HFF-Myc (cell line): ENCODE measurements at places on chromosomes 2 and 18.
A peak's percentile ranks its signal among the peaks of the same experiment; 100 is the strongest.

DNA sequence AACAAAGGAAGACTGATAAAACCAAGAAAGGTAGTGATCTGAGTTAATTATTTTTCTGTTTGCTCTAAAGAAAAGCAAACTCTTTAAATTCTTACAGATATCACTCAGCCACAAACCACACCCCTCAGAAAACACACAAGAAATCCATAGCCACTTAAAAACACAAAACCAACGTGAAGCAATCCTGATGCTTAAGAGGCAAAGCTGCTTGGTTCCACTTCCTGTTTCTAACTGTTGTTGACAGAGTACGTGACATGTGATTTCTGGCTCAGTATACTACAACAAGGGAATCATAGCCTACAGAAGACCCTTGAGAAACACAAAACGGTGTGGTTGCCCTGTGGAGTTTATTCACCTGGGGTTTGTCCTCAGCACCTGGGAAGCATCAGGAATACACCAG, 240.9 kb upstream of the APCDD1 start:
- no peak for DNase-seq

GRCh38 chr2:46117379-46117778, 179.8 kb upstream of the EPAS1 start:
- DNase-seq, result peak; percentile 37

DNA sequence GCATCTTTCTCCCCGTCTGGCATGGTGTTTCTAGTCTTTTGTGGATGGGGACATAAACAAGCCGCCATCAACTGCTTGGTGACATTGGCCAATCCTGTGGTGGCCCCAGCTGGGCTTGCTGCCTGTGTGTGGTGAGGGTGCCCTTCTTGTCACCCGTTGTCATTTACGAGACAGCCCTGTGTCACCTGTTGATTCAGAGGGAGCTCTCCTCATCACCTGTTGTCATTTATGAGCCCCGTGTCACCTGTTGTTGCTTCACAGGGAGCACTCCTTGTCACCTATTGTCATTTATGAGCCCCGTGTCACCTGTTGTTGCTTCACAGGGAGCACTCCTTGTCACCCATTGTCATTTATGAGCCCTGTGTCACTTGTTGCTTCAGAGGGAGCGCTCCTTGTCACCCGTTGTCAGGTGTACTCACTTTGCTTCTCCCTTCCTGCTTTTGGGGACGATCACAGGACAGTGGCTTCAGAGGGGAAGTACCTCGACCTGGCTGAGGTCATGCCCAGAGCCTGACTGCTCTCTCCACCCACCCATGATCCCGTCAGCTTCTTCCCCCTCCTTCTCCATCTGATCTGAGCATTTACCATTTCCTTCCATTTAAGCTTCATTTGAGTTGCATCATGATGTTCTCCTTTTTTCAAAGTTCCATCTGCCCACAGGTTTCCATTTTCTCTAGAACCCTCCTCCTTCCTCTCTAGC, 29.1 kb downstream of the HPCAL1 start:
- DNase-seq, result no peak

GRCh38 chr2:2688254-2688653, 357.2 kb upstream of the MYT1L start:
- DNase-seq, result no peak

- no peak for DNase-seq
Observed at GRCh38 chr2:224024270-224024669, 14.8 kb downstream of the SERPINE2 start.

GRCh38 chr2:47301731-47302130, 101.2 kb upstream of the MSH2 start:
- no peak for DNase-seq

- DNase-seq, result no peak
Observed at GRCh38 chr2:85804583-85804982, 50.8 kb downstream of the ATOH8 start.

GRCh38 chr2:102735416-102736109, 26.3 kb upstream of the TMEM182 start:
- DNase-seq, result no peak

DNA sequence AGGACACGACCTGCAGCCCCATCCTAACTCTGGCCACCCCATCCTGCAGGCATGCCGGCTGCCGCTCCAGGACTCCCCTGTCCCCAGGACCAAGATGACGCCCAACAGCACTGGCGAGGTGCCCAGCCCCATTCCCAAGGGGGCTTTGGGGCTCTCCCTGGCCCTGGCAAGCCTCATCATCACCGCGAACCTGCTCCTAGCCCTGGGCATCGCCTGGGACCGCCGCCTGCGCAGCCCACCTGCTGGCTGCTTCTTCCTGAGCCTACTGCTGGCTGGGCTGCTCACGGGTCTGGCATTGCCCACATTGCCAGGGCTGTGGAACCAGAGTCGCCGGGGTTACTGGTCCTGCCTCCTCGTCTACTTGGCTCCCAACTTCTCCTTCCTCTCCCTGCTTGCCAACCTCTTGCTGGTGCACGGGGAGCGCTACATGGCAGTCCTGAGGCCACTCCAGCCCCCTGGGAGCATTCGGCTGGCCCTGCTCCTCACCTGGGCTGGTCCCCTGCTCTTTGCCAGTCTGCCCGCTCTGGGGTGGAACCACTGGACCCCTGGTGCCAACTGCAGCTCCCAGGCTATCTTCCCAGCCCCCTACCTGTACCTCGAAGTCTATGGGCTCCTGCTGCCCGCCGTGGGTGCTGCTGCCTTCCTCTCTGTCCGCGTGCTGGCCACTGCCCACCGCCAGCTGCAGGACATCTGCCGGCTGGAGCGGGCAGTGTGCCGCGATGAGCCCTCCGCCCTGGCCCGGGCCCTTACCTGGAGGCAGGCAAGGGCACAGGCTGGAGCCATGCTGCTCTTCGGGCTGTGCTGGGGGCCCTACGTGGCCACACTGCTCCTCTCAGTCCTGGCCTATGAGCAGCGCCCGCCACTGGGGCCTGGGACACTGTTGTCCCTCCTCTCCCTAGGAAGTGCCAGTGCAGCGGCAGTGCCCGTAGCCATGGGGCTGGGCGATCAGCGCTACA, 2.1 kb downstream of the GPBAR1 start:
- no peak for DNase-seq

GRCh38 chr2:207432453-207432852, 97.3 kb upstream of the CREB1 start:
- peak; percentile 16 for DNase-seq

DNA sequence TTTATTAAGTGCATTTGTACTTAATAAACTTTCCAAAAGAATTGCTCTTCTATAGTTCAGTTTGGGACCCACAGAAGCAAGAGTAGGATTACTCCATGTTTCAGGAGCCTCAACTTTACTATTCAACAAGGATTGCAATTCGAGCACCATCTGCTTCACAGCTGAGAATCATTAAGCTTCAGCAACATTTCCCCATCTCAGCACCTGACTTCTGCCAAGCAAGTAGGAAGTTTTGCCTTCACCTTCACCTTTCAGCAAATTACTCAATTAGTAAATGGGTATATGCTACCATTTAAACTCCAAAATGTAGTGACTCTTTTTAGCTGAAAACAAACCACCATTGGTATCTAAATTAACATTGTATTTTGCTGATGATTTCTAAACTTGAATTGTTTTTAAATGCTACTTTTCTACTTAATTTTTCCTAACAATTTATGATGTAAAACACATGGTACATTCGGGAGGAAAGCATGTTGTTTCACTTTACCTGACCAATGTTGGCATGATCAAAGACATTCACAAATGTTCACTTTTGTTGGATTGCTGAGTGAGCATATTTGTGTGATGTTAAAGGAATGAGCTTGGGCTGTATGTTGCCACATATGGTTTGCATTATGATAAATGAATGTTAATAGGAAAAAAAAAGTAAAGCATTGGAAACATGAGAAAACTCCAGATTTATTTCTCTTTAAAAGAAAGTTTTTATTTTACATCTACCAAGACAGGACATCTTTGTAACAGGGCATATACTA, 159.2 kb downstream of the GULP1 start:
- peak; percentile 44 for DNase-seq

DNA sequence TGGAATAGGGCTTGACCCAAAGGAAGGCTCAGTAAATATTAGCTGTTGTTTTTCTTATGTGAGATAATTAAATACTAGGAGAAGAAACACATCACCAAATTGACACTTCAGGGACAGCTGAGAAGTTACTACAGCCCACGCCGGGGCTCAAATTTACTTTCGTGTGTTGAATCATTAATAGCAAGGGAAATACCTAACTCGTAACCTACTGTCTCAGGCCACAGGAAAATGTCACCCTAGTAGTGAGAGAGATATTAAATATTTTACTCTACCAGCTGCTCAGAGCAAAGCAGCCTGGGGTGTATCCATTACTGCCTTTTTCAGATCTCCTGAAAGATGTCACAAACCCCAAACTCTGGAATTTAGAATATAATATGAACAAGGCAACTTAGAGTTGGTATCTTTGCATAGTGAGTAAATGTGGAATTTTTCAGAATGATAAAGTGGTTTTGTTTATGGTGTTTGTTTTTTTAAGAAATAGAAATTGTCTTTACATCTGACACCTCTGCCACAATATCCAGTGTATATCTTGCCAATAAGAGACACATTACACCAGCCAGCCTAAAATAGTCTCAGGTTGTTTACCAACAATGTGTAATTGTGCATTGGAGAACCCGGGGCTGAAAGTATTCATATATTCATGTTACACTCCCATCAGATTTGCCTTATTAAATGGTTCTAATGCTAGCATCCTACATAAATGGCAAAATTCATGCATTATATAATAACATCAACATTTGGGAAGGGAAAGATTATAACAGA, 48.4 kb downstream of the ATP8B1 start:
- no peak for DNase-seq
